ENCODE measurements at places on chromosomes 7 and 10.
A peak's percentile ranks its signal among the peaks of the same experiment; 100 is the strongest.

- no peak overlapping the region for H3K27ac ChIP-seq
- peak; percentile 49 for DNase-seq
- H3K4me1 ChIP-seq = no peaks in the 10 kb centered on the region
- no peaks in the 10 kb centered on the region for H3K36me3 ChIP-seq
Measured at GRCh38 chr7:41029072-41029499, 673.8 kb downstream of the INHBA start.

DNA sequence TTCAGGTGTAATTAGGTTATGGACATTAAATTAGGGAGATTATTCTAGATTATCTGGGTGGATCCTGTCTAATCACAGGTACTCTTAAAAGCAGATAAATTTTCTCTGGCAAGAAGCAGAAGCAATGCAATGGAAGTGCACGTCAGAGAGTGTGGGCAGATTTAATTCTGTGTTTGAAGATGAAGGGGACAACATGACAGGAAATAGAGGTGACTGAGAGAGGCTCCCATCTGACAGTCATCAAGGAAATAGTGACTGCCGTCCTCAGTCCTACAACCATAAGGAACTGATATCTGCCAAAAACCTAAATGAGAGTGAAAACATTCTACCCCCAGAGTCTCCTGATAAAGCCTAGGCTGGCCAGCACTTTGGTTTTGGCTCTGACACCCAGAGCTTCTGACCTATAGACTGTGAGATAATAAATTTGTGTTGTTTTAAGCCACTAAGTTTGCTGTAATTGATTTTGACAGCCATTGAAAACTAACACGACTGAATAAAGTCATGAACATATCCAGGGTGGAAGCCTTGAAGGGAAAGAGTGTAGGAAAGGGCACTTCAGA is 30.5 kb upstream of the DDX50 start:
- no peaks in the 10 kb centered on the region for H3K36me3 ChIP-seq
- no peak overlapping the region for H3K4me3 ChIP-seq
- peak overlapping the region; percentile 83 for H3K27ac ChIP-seq

- no peak for DNase-seq
- H3K4me3 ChIP-seq = no peak overlapping the region
- H3K27ac ChIP-seq = no peak overlapping the region
- peaks cover 10% of the 10 kb centered on the region for H3K4me1 ChIP-seq
- H3K36me3 ChIP-seq = peaks cover 8% of the 10 kb centered on the region
Measured at GRCh38 chr10:387909-388660, 252.8 kb downstream of the ZMYND11 start.

DNA sequence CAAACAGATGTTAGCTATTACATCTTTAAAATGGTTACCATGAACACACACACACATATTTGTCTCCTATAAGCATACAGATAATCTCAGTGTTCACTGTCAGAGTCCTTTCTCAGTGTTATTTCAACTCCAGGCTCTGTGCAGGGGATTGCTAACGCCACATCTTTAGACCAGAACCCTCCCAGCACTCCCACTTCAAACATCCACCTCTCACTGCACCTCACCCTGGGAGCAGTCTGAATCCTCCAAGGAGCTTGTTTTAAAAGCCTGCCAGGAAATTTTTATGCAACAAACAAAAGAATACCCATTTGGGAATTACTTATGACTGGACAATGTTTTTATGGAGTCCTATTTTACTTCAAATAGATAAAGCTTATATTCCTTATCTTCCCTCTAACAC is 107.4 kb downstream of the PARD3 start:
- peaks cover 17% of the 10 kb centered on the region for H3K4me1 ChIP-seq
- no peaks in the 10 kb centered on the region for H3K36me3 ChIP-seq
- no peak overlapping the region for H3K27ac ChIP-seq
- DNase-seq = no peak
- H3K4me3 ChIP-seq = no peak overlapping the region

GRCh38 chr10:44860811-44861736 is 50.1 kb upstream of the TMEM72 start:
- no peaks in the 10 kb centered on the region for H3K27me3 ChIP-seq
- no peaks in the 10 kb centered on the region for H3K36me3 ChIP-seq
- DNase-seq = no peak
- peaks cover 6% of the 10 kb centered on the region for H3K4me1 ChIP-seq
- no peak overlapping the region for H3K4me3 ChIP-seq

DNA sequence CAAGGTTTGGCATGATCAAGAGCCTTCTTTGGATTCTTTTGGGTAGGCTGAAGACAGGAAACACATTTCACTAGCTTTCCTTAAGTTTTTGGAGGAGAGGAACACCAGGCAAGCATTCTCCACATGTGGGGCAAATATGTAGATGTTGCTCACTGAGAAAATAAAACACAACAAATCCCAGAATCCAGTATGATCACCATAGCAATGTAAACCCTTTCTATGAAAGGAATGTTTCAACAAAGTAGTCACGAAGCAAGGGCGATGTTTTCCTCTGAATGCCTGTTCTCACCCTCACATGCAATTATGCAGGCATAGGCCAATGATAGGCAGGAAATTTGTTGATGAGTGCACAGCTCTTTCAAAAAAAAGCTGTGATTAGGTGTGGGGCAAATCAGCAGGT is 20.5 kb upstream of the CEP41 start:
- no peaks in the 10 kb centered on the region for H3K27me3 ChIP-seq
- H3K4me1 ChIP-seq = no peaks in the 10 kb centered on the region
- H3K36me3 ChIP-seq = no peaks in the 10 kb centered on the region
- H3K4me3 ChIP-seq = no peak overlapping the region
- no peak overlapping the region for H3K27ac ChIP-seq

DNA sequence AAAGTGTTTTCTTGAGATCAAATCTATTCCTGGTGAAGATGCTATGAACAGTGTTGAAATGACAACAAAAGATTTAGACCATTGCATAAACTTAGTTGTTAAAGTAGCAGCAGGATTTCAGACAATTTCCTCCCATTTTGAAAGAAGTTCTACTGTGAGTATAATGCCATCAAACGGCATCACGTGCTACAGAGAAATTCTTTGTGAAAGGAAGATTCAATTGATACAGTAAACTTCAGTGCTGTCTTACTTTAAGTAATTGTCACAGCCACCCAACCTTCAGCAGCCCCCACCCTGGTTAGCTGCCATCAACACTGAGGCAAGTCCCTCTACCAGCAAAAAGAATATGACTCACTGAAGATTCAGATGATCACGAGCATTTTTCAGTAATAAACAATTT is 115.2 kb downstream of the TES start:
- no peak overlapping the region for H3K4me3 ChIP-seq
- H3K27me3 ChIP-seq = no peaks in the 10 kb centered on the region
- no peak for DNase-seq
- H3K4me1 ChIP-seq = peaks cover 7% of the 10 kb centered on the region
- no peaks in the 10 kb centered on the region for H3K36me3 ChIP-seq
- no peak overlapping the region for H3K27ac ChIP-seq

DNA sequence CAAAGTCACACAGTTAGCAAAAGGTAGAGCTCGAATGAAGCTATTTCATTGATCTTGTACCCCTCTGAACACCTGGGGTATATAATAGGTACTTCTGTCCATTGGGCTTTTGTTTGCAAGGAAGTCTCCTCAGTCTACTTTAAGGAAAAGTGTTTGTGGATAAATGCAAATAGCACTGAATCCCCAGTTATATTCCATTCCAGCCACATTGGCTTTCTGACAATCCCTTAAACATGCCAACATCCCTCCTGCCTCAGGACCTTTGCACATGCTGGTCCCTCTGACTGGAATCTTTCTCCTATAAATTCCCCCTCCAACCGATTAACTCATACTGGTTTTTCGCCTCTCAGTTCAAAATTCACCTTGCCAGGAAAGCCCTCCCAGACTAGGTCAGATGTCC is 17.1 kb downstream of the DUSP5 start:
- H3K4me3 ChIP-seq = no peak overlapping the region
- H3K27me3 ChIP-seq = no peaks in the 10 kb centered on the region
- no peak for DNase-seq
- H3K36me3 ChIP-seq = peaks cover 12% of the 10 kb centered on the region

All from thyroid gland (tissue), 4 donors.